ENCODE measurements at places on chromosomes 6 and 20.

GRCh38 chr6:169175360-169175887 is 78.2 kb downstream of the THBS2 start:
- no peak for DNase-seq

DNA sequence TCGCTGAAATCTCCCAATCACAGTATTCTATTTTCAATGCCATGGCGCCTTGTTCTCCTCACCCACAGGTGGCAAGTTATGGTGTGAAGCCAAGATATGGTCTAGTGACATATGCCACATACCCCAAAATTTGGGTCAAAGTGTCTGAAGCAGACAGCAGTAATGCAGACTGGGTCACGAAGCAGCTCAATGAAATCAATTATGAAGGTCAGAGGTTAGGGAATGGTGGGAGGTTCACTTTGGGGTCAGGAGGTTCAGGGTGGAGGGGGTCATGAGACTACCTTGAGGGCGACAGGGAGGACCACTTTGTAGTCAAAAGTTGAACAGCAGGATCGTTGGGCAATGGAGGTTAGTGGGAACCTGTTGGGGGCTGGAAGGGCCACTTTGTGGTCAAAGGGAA is 2.4 kb downstream of the CFB start:
- DNase-seq, result no peak

- no peak for DNase-seq
These were observed 1.7 kb downstream of the PHF10 start for GRCh38 chr6:169722362-169723199.

DNA sequence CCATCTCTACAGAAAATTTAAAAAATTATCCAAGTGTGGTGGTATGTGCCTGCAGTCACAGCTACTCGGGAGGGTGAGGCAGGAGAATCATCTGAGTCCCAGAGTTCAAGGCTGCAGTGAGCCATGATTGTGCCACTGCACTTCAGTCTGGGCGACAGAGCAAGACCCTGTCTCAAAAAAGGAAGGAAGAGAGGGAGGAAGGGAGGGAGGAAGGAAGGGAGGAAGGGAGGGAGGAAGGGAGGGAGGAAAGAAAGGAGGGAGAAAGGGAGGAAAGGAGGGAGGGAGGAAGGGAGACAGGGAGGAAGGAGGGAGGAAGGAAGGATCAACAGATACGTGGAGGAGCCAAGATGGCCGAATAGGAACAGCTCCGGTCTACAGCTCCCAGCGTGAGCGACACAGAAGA is 90.1 kb downstream of the ZNF217 start:
- DNase-seq, result no peak

- DNase-seq, result no peak
These were observed 116.7 kb upstream of the FRMD1 start for GRCh38 chr6:168195712-168196111.

- no peak for DNase-seq
These were observed 185.3 kb upstream of the SUPT3H start for GRCh38 chr6:45563041-45563440.

- DNase-seq, result no peak
These were observed 1.1 kb upstream of the JPH2 start for GRCh38 chr20:44187772-44188709.

- no peak for DNase-seq
These were observed 1.7 kb upstream of the SLC12A5 start for GRCh38 chr20:46027245-46027853.

DNA sequence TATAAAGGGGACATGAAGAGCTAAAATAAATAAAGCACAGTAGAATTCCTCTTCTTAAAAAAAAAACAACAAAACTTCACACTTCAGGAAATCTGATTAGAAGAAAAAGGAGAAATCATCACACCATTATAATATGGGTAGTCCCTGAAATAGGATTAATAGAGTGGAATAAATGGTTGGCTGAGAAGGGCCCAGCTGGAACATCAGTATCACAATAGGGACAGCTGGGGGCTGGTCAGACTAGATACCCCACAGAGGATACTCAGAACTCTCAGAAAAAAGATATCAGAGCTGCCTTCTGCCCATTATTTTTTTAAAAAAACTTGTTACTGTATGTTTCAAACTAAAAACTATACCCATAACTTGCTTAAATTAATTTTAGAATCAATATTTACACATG is 75.2 kb downstream of the DST start:
- DNase-seq, result no peak

DNA sequence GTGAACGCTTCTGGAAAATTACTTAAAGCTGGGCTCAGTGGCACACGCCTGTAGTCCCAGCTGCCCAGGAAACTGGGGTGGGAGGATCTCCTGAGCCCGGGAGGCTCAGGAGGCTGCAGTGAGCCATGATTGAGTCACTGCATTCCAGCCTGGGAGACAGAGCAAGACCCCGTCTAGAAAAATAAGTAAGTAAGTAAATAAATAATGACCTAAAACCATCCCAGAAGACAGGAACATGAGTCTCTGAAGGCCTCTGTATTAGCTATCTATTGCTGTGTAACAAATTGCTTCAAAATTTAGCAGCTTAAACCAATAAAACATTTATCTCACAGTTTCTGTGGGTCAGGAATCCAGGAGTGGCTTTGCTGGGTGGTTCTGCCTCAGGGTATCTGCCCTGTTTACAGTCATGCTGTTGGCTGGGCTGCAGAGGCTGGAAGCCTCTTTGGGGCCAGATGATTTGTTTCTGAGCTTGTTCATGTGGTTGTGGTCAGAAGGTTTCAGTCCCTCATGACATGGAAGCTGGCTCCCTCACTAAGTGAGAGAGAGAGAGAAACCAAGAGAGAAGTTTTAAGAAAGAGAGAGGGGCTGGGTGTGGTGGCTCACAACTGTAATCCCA is 48.4 kb upstream of the NCOA3 start:
- no peak for DNase-seq

DNA sequence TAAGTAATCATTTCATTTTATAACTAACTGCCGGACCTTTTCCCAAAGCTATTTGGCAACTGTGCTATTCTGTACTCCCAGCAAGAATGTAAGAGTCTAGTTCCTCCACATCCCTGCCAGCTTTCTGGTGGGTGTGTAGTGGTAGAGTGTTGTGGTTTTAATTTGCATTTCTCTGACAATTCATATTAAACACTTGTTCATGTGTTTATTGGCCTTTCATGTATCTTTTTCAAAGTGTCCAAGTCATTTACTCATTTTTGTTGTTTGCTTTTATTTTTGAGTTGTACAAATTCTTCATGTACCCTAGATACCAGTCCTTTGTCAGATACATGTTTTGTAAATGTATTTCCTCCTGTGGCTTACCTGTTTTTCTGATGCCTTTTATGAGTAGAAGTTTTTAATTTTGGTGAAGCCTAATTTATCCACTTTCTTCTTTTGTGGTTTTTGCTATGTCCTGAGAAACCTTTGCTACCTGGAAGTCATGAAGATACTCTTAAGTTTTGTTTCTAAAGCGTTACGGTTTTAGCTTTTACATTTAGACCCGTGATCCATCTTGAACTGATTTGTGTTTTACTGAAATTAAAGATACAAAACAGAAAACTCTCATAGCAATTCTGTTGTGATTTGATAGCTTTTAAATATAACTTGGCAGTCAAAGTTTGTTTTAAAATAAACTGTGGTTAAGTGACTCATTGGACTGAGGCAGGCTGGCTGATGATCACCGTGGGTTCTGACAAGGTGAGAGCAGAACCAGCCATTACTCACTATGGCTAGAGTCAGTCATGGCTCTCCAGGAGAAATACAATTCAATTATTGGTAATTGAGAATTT is 8.0 kb downstream of the MYLIP start:
- peak; percentile 31 for DNase-seq

DNA sequence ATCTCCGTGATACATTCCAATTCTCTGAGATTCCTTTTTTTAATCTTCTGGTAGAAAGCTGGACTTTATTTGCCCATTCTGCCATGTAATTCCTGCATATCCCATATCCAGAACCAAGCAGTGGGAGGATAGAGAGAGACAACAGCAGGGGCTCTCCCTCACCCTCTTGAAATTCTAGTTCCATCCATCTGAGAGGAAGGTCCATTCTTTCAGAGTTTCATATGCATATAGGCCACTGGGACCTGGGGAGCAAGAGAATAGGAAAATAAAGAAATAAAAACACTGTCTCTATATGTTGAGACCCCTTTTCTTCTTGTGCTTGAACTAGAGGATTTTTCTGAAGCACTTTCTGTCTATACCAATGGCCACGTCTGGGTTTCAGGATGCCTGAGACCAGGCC is 147.9 kb upstream of the STMND1 start:
- no peak for DNase-seq

DNA sequence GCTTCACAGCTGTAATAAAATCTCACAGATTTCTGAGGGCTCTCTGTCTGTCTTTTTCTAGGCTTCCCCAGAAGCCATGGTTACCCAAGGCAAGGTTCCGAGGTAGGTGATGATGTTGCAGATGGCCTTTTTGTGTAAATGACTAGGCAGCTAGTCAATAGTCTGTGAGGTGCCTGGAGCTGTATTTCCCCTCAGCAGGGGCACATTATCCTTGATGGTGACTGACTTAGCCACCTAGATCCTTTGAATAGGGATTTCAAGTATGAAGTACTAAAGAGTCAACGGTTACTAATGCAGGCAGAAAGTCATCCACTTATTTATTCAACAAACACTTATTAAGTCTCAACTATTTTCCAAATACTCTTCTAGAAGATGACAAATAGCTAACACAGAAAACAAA is 49.3 kb upstream of the L3MBTL3 start:
- no peak for DNase-seq

- DNase-seq, result no peak
These were observed 32.3 kb upstream of the SLC22A23 start for GRCh38 chr6:3489027-3489757.

DNA sequence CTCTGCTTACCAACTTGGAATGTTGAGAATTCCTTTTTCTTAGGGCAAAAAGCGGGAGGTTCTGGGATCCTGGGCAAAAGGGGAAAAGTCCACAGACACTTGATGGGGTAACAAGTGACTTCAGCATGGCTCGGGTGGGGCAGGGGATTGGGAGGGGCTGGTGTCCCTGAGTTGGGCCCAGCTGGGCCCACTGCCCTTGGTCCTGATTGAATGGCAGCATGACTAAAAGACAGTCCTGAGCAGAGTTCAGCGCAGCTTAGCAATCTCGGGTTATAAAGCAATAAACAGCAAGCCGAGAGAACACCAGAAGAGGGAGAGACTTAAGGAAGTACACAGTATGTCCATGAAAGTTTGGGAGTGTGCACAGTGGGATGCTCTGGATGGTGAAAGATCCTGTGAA is 5.6 kb downstream of the PPP2R5D start:
- no peak for DNase-seq

- DNase-seq, result no peak
These were observed 259.4 kb downstream of the GJA1 start for GRCh38 chr6:121694801-121695251.

GRCh38 chr20:55782912-55783253 is 222.4 kb downstream of the CBLN4 start:
- no peak for DNase-seq
